NCI-H2081 (cell line): ENCODE measurements at places on chromosomes 2 and 18.

DNA sequence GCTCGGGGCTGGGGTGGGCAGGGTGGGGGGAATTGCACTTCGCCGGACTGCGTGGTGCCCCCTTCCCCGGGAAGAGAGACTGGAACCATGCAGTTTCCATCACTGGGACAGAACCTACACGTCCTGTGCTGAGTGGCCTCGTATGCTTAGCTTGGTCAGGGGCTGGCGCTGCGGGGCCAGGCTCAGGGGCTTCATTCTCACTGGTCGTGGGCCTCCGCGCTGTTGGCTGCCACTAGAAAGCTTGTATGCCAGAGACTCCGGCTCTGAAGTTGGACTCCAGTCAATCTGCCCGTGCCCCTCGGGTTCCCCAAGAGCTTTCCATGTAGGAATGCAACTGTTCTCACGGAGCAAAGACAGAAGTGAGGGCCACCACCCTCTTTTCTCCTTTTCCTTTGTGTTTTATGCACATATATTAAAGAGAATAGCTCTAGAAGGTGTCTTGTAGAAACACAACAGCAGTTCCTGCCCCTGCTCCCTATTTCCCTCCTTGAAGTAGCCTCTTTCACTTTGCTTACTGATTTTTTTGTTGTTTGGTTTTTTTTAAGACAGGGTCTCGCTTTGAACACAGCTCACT is 64.0 kb upstream of the YWHAQ start:
- no peak for DNase-seq

DNA sequence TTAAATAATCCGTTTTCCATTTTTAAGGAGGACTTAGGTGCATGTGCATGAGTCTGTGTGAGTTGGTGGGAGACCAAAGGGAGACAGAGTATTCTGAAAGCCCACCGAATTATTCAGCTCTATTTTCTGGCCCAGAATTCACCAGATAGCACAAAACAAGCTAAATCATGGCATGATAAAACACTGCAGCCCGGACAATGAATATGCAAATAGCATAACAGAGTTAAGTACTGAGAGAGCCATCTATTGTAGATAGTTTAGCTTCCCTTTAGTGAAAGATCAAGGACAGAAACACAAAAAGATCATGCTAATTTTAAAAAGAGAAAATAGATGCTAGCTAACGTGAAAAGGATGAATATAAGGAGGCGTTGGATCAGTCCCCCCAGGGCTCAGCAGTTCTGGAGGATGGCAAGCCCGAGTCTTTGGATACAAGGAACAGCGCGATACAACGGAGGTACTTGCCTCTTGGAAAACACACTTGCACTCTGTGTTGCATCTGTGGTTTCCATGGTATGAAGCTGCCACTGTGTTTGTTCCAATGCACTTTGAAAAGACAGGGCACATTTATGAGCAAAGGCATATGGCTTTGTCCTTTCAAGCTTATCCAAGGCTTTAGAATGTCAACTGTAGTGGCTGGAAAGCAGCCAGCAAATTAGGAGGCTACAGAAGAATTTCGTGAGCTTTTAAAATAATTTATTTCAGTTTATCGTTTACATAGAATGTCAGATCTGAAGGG is 119.9 kb downstream of the LYPD1 start:
- no peak for DNase-seq

DNA sequence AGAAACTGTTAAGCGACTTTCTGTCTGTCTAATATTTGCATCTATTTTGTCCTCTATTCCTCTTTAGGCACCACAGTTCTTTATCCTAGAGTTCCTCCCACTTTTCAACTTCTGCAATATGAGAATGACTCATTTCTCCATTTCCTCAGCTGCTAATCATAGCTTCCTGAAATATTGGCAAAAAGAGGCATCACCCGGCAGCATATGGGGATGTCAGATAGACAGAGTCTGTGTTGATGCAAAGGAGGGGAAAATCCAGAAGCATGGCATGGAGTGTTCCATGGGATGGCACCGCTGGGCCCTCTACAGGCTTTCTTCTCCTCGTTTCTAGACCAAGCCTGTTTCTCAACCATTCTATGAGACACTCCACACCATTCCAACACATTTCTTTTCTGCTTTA is 93.4 kb downstream of the DOCK10 start:
- no peak for DNase-seq

DNA sequence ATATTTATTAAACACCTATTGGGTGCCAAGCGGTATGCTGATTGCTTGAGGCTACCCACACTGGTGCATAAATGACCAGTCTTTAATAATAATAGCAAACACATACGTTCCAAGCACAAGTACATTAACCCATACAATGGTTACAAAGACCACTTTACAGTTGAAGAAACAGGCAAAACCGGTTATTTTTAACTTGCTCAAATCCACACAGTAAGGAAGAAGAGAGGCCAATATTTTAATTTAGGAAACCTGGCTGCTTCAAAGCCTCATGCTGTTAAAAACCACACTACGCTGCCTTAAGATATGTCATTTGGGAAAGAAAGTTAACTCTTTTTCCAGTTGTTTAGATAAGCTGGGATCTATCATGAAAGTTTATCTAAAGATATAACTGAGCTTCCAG is 2.4 kb upstream of the IMPA2 start:
- DNase-seq: no peak

DNA sequence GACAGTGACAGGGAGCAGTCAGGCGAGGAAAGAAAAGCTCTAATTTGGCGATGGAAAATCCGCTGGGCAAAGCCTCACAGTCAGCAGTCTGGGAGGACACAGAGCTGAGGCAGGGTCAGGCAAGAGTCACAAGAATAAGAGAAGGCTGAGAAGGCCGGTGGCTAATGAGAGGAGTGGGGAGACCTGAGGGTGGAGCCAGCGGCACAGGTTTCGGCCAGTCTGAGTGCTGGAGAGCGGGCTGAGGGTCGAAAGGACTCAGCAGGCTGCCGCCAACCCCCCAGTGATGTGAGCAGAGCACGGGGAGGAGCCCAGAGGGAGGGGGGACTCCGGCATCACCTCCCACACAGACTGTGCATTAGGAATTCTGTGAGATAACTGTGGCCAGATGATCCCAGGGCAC is 500.6 kb upstream of the MYT1L start:
- no peak for DNase-seq

DNA sequence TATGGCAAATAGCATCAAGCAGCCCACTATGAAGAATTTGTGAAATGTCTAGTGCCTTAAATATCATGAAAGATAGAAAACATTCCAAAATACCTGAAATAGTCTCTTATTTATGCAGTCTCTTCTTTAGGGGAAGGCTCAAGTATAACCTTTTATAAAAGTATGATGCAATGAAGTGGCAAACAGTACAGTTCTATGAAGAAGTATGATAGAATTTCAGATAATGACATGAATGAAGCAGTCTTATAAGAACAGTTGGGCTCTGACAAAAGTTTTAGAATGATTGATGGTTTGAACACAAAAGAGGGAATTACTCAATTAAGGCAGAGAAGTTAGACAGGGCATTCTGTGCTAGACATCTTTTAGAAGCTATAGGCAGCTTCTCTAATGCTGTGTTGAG is 1791.8 kb upstream of the PIK3C3 start:
- DNase-seq: no peak
